Activated CD8-positive, alpha-beta memory T cell treated with anti-CD3 and anti-CD28 coated beads for 48 hours (primary cell): ENCODE measurements at places on chromosomes 16 and 17.

DNA sequence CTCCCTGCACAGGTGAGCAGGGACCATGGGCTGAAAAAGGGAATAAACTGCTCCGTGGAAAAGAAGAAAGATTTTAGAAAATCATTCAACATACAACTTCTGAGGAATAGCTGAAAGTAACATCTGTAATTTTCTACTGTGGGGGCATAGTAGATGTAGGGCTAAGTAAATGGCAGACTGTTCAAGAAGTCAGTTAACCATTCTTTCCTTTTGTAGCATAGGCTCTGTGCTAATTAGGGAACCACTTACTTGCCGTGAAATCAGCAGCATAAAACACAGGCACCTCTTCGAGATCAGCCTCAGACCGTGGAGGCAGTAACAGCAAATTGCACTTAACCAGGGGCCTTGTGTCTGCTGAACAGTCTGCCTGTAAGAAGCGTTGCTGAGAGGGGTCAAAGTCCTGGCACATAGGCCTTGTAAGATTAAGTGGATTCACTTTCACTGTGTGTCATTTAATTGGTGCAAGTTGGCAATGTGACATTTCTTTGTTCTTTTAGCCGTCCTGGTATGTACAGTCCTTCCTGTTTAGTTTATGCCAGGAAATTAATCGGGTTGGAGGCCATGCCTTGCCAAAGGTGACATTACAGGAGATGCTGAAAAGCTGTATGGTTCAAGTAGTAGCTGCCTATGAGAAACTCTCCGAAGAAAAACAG is 10.4 kb downstream of the COG1 start:
- DNase-seq: no peak

DNA sequence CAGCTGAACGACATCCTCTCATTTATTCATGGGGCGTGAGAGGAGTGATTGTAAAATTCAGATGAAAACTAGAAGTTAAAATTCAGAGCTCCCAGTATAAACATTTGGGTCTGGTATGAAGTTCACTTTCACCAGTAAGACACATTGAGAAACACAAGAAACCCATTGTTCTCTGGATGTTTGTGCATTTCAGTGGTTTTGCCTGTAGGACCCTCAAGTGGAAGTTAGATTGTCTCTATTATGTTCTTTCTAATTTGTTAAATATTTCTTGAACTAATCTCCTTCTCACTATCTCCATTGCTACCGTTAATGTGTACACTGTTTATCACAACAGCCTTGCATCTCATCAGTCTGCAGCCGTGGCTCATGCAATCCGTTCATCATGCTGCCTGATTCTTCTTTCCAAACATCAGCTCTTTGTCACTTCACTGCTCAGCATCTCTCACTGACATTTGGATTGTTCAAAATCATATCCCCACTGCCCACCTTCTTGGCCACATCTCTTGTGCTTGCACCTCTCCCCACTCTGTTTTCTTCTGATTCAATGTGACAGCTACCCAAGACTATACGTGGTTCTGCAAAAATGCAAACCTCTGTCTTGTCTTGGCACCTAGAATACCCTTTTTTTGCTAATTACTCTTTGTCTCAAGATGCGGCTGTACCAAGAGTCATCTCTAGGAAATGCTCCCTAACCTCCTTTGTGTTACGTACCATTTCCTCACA is 49.5 kb downstream of the HLF start:
- DNase-seq: no peak

- DNase-seq: no peak
These were observed 31.0 kb downstream of the LDHD start for GRCh38 chr16:75085556-75085955.

DNA sequence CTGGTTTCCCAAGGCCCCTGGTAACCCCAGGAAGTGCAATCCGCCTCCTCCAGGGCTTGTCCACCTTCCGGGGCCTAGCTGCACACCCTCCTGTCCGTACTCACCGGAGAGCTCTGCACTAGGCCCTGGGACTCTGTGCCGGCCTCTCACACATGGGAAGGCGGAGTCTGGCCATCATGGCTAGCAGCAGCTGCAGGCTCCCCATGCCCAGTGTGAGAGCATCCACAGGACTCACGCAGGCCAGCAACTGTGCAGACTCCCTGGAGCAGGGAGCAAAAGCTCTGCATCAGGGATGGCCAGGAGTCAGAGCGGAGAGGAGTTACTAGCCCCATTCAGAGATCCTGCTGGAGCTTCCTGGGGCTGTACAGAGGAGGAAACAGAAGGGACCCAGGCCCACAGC is 20.2 kb downstream of the FOXN1 start:
- DNase-seq: no peak

DNA sequence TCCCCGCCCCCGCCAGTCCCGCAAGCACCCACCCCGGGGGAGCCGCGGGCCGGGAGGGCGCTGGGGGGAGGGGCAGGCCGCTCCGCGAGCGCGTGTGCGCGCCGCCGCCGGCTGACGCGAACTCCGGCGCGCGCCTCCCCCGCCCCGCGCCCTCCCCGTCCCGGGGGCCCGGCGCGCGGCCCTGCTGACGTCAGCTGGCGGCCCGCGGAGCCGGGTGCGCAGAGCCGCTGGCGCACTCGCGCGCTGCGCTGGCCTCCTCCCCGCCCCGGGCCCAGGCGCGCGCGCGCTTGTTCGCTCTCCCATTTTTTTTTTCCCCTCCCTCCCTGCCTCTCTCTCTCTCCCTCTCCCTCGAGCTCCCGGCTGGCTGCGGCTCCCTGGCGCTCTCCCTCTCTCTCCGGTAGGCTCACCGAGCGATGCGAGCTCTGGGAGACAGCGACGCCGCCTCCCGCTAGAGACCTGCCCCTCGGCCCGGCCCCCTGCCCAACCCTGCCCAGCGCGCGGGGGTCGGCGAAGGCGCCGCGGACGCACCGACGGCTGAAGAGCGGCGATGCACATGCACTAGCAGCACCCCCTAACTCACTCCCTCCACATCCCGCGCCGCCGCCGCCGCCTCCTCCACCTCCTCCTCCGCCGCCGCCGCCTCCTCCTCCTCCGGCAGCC is at the start of gene GNAO1:
TSS of gene GNAO1 (plus strand) at position 334 of the 660 bp plus-strand sequence. CDS start 747 bp downstream, outside the sequence.
- no peak for DNase-seq

DNA sequence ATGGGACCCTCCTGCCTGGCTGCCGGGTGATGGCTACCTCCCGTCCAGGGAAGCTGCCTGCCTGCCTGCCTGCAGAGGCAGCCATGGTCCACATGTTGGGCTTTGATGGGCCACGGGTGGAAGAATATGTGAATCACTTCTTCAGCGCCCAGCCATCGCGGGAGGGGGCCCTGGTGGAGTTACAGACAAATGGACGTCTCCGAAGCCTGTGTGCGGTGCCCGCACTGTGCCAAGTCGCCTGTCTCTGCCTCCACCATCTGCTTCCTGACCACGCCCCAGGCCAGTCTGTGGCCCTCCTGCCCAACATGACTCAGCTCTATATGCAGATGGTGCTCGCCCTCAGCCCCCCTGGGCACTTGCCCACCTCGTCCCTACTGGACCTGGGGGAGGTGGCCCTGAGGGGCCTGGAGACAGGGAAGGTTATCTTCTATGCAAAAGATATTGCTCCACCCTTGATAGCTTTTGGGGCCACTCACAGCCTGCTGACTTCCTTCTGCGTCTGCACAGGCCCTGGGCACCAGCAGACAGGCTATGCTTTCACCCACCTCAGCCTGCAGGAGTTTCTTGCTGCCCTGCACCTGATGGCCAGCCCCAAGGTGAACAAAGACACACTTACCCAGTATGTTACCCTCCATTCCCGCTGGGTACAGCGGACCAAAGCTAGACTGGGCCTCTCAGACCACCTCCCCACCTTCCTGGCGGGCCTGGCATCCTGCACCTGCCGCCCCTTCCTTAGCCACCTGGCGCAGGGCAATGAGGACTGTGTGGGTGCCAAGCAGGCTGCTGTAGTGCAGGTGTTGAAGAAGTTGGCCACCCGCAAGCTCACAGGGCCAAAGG is 36.8 kb downstream of the NLRC5 start:
- no peak for DNase-seq

GRCh38 chr16:13997933-13998332 is 73.2 kb upstream of the MRTFB start:
- DNase-seq: no peak

DNA sequence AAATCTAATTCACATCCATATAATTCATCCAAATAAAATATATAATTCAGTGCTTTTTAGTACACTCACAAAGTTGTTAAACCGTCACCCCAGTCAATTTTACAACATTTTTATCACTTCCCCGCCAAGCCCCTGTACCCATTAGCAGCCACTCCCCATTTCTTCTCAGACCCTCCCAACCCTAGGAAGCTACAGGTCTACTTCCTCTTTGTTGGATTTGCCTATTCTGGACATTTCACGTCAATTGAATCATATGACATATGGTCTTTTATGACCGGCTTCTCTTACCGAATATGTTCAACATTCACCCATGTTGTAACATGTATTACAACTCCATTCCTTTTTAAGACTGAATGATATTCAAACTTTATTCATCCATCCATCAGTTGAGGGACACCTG is 19.9 kb upstream of the MLKL start:
- no peak for DNase-seq

DNA sequence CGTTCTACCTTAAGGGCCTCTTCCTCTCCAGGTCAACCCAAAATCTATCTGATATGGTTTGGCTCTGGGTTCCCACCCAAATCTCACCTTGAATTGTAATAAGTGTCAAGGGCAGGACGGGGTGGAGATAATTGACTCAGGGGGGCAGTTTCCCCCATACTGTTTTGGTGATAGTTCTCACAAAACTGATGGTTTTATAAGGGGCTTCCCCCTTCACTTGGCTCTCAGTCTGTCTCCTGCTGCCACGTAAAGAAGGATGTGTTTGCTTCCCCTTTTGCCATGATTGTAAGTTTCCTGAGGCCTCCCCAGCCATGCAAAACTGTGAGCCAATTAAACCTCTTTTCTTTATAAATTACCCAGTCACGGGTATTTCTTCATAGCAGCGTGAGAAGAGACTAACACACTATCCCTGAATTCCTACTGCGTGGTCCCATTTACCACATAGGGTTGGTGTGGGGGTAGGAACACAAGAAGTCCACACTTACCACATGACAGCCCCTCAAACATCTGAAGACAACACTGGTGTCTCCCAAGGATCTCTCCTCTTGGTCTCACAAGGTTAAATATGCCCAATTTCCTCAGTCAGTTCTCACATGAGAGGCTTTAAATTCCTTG is 8.2 kb downstream of the COTL1 start:
- DNase-seq: no peak

DNA sequence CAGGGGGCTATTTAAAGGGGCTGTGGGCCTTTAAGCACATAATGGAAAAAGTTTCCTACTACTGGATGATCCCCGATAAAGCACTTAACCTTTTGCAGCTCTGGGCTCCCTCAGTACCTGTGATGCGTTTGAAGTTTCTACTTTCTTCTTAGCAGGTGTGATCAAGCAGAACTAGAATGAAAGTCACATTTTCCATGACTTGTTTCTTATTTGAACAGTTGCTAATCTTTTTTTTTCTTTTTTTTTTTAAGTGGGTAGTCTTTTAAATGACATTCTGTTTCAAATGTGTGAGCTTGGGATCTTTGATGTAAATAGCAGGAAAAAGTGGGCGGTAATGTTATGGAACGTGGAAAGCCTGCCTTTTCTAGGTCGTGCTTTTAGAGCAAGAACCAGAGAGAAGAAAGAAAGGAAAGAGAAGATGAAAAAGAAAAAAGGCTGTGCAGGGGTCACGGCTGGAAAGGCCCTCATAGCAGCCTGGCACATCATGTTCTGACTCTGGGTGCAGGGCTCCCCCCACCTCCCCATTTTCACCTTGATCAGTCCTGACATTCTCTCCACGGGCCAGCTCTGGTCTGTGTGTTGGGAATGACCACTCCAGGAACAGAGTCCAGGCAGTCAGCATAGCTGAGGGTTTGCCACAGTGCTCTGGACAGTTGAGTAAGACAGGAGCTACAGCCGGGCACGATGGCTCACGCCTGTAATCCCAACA is 150.6 kb downstream of the CLEC16A start:
- no peak for DNase-seq

GRCh38 chr16:49921106-49921505 is 65.2 kb upstream of the ZNF423 start:
- no peak for DNase-seq
